ENCODE measurements at places on chromosomes 3 and 15.

DNA sequence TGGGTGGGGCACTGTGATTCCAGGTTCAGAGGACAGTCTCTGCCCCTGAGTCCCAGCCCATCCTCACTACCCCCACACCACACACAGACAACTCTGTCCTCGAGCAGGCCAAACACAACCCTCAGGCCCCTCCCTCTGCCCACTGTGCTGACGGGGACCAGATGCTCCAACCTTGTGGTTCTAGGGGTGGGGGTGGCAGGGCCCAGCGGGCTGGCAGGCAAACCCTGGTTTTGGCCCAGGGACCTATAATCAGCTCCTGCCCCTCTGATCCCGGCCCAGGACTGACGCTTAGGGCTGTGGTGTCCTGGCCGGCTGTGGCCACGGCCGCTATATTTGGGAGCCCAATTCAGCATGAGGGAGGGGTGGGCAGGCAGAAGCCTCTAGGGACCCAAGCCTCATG lies 5.0 kb upstream of the MYL3 start:
- no peak for DNase-seq

GRCh38 chr3:52352566-52352965 lies 36.4 kb downstream of the DNAH1 start:
- no peak for DNase-seq

- no peak for DNase-seq
These were observed 132.3 kb upstream of the ANKRD28 start for GRCh38 chr3:15929944-15930571.

- peak; percentile 33 for DNase-seq
These were observed 8.2 kb downstream of the TMOD2 start for GRCh38 chr15:51759557-51760070.

DNA sequence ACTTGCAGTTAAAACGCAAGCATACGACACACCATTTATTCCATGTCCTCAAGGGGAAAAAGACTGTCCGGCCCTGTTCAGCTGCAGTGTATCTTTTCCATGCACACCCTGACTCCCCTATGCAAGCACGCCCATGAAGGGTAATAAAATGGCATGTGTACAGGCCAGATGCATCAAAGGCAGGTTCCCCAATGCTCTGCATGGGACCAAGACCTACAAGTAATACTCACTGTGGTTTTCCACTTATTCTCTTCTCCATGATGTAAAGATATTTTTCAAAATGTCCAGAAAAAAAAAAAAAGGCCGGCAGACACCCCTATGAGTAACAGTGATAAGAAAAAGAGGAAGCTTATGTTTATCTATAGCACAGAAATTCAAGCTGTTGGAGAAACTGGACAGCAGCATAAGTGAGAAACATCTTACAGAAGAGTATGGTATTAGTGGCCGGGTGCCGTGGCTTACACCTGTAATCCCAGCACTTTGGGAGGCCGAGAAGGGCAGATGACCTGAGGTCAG lies 70.8 kb downstream of the MCF2L2 start:
- no peak for DNase-seq

DNA sequence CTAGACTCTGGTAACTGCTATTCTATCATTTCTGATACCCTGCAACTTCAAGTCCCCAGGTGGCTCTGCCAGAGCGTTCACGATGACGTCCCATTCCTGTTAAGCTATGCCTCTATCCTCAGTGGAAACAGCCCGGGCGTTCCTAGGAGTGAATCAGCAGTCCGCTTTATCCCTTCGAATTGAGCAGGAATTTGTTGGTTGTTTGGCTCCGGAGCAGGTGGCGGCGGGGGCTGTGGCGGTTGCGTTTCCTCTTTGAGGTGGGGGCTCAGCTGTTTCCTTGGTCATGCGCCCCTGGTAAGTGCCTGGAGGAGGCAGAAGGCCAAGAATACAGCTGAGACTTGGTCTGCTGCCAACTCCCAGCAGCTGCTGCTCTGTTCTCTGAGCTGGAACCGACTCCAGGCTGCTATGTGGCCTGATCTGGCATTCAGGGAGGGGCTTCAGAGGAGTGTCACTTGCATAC lies 25.2 kb downstream of the ARPP21 start:
- no peak for DNase-seq

DNA sequence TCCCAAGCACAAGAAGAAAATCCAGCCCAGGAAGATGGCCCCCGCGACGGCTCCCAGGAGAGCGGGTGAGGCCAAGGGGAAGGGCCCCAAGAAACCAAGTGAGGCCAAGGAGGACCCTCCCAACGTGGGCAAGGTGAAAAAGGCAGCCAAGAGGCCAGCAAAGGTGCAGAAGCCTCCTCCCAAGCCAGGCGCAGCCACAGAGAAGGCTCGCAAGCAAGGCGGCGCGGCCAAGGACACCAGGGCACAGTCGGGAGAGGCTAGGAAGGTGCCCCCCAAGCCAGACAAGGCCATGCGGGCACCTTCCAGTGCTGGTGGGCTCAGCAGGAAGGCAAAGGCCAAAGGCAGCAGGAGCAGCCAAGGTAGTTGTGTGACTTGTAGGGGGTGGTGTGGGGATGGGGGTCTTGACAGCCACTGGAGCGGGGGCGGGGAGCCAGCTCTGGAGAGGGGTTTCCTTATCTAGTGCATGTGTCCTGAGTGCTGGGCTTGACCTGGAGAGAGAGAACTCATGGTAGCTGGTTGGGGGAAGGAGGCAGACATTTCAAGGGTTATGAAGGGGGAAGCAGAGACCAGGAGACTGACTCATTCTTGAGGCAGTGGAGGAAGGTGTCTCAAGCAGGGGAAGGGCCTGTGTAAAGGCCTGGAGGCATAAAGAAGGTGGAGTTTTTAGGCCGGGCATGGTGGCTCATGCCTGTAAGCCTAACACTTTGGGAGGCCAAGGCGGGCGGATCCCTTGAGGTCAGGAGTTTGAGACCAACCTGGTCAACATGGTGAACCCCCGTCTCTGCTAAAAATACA lies 6.2 kb downstream of the H1-8 start:
- DNase-seq = no peak

GRCh38 chr3:46061108-46061720 lies 33.9 kb upstream of the XCR1 start:
- no peak for DNase-seq

- DNase-seq = peak; percentile 20
These were observed 20.7 kb downstream of the TBC1D2B start for GRCh38 chr15:78056714-78057269.

- no peak for DNase-seq
These were observed 7.4 kb downstream of the TRANK1 start for GRCh38 chr3:36937492-36937891.

GRCh38 chr3:140731440-140732119 lies 53.7 kb downstream of the TRIM42 start:
- no peak for DNase-seq

GRCh38 chr3:108008931-108009639 lies 81.7 kb downstream of the CD47 start:
- DNase-seq = no peak

GRCh38 chr15:101841656-101842055 lies 29.7 kb downstream of the OR4F15 start:
- DNase-seq = no peak

- no peak for DNase-seq
These were observed 765.0 kb downstream of the IGSF11 start for GRCh38 chr3:118269537-118270125.

GRCh38 chr3:73733746-73734145 lies 109.0 kb upstream of the PDZRN3 start:
- DNase-seq = no peak

- no peak for DNase-seq
These were observed 62.8 kb downstream of the SGO1 start for GRCh38 chr3:20123131-20123652.

- no peak for DNase-seq
These were observed 273.9 kb downstream of the ADAMTSL3 start for GRCh38 chr15:83927704-83928391.

DNA sequence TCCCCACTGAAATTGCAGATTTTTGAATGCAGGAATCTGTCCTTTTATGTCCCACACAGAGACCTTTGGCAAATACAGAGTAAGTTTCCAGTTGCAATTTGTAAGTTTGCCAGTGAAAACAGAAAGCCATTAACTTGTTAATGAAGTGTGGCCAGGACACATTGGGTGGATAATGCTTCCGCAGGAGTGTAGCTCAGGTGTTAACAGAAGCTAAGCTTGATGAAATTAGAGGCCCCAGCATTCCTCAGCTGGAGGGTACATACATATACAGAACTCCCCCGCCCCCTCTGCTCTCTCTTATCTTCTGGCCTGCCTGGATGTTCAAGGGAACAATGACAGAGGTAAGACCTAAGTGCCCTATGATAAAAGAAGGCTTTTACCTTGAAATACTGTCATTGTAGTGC lies 8.1 kb upstream of the LRRC2 start:
- no peak for DNase-seq

DNA sequence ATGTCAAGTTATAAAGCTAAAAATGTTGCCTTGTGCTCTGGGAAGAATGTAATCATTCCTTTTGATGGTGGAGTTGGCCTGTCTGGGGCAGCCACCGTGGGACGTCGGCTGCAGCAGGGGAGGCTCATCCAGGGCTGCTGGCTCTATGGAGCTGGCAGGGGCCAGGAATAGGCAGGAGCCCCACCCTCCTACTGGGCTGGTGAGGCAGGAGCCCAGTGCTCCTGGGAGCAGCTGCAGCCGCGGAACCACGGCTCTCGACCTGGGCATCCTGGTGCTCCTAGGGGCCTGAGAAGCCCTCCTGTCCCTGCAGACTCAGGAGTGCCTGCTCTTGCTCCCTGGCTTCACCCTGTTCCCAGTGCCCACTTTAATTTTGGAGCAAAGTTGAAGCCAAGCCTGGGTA lies 127.1 kb downstream of the DIPK2A start:
- no peak for DNase-seq

GRCh38 chr3:142578329-142579223 lies at the start of gene ATR:
Gene ATR (minus strand): TSS chr3:142578733. CDS start chr3:142578704, 29 bp downstream.
- peak; percentile 98 for DNase-seq

DNA sequence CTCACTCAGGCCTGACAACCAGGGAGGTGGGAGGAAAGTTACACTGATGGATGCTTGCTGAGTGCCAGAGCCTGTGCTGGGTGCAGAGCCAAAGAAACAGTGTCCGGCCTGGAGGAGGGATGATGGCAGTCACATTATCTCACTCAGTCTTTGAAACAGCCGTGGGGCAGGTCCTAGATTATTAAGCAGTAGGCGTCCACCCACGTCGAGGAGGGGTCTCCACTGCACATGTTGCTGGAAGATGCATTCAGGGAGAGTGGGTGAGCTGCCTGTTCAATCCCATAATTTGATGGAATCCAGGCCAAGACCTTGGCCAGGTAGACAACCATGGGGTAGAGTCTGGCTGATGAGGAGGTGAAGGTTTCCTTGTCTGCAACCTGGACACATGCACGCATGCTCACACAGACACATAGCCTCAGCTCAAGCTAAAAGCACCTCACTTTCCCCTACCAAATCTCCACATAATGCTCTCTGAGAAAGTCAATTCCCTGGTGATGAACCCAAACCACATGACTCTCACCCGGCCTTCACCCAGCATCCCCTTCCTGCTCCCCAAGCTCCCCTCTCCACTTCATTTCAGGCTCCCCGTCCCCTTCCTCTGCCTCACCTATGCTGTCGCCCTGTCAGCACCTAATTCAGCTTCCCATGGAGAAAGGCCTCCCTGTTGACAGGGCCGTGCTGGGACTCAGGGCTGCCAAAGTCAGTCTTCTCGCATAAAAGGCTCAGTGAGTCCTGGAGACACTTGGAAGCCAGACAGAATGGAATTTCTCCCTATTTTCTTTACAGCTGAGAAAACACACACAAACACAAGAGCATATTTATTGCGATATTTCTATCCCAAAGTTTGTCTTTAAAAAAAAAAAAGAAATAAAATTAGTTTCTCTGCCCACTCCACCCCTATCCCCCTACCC lies 29.8 kb downstream of the ACAN start:
- DNase-seq = no peak

DNA sequence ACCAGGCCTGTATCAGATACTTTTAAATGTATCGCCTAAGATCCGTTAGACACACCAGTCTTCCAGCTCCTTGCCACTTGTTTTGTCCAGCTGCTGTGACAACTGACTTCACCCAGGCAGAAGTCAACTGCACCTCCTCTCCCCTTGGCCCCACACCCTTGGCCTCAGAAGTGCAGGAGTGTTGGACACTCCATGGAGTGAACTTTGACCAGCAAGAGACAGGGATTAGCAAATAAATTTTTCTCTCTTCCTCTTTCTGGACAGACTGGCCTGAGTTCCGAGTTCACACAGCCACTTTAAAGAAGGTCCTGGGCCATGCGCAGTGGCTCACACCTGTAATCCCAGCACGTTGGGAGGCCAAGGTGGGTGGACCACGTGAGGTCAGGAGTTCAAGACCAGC lies 2.9 kb upstream of the CLN6 start:
- DNase-seq = no peak

DNA sequence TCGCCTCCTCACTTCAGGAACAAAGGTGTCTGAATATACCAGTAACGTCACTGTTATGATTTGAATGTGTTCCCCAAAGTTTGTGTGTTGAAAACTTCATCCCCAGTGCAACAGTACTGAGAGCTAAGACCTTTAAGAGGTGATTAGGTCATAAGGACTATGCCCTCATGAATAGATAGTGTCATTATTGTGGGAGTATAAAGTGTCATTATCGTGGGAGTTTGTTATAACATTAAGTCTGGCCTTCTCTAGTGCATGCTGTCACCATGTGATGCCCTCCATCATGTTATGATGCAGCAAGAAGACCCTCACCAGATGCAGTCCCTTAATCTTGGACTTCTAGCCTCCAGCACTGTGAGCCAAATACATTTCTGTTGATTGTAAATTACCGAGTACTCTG lies 53.7 kb upstream of the TLE3 start:
- DNase-seq = no peak

GRCh38 chr3:157285966-157286365 lies 126.0 kb upstream of the CCNL1 start:
- no peak for DNase-seq

GRCh38 chr15:48145923-48146322 lies 25.1 kb downstream of the SLC24A5 start:
- DNase-seq = no peak

GRCh38 chr3:45095916-45096526 lies 50.2 kb downstream of the CDCP1 start:
- DNase-seq = no peak

DNA sequence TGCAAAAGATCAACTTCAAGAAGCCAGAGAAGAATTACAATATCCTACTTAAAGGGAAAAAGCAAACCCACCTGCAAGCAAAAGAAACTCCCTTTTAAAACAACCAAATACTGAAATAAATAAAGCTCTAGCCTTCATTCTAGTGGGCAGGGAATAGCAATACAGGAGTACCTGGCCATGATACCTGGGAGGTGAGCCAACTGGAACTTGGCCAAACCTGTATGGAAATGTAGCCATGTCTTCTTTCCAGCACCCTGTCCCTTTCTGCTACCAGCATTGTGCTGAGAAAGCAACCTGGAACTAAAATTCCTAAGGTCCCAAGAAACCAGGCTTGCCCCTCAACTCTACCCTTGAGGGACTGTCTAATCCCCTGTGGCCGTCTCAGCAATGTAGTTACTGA lies 530.0 kb downstream of the EPHB1 start:
- no peak for DNase-seq

DNA sequence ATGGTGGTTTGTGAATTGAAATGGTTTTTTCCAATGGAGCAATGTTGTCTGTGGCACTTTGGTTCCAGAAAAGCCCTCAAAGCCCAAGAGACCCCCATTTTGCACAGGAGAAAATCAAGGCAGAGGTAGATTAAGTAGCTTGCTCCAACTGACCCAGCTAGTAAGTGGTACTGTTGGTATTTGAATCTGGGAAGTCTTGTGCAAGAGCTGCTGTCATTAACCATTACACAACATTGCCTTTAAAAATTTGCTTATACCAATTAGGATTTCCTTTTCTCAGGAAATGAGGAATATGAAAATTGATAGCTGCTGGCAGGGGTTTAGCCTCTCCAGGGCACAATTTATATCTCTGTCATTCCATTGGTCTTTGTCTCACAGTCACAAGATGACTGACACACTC lies 102.4 kb upstream of the UBE3A start:
- DNase-seq = no peak

All from COLO829 (cell line).